Central memory CD8-positive, alpha-beta T cell (primary cell): ENCODE measurements at places on chromosomes 3 and 15.

- H3K4me3 ChIP-seq: no peak overlapping the region
- peaks cover 12% of the 10 kb centered on the region for H3K4me1 ChIP-seq
- no peaks in the 10 kb centered on the region for H3K27me3 ChIP-seq
- no peak overlapping the region for H3K27ac ChIP-seq
- peaks cover 7% of the 10 kb centered on the region for H3K36me3 ChIP-seq
- DNase-seq: no peak
Measured at GRCh38 chr3:11447584-11448200, 175.5 kb downstream of the ATG7 start.

- H3K4me1 ChIP-seq: no peaks in the 10 kb centered on the region
- H3K4me3 ChIP-seq: no peak overlapping the region
- H3K27me3 ChIP-seq: peaks cover 13% of the 10 kb centered on the region
- no peak overlapping the region for H3K27ac ChIP-seq
Measured at GRCh38 chr3:155634121-155634719, 110.7 kb downstream of the PLCH1 start.

GRCh38 chr3:42256135-42256819, 9.7 kb downstream of the CCK start:
- no peak for DNase-seq
- no peak overlapping the region for H3K4me3 ChIP-seq
- peaks cover 64% of the 10 kb centered on the region for H3K27me3 ChIP-seq
- H3K36me3 ChIP-seq: no peaks in the 10 kb centered on the region
- H3K27ac ChIP-seq: no peak overlapping the region
- H3K4me1 ChIP-seq: no peaks in the 10 kb centered on the region

DNA sequence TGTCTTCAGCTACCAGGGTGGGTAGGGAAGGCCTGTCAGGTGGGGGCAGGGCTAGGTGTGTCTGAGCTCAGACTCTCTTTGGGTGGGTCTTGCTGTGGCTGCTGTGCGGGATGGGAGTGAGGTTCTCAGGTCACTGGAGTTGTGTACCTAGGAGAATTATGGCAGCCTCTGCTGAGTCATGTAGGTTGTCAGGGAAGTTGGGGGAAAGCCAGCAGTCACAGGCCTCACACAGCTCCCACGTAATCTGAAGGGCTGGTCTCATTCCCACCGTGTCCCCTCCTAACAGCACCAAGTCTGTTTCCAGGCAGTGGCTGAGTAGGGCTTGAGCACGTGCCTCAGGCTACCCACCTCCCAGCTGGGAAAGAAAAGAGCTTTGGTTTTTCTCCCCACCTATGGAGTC, 67.0 kb downstream of the CHCHD4 start:
- no peak overlapping the region for H3K27ac ChIP-seq
- H3K4me3 ChIP-seq: no peak overlapping the region
- no peaks in the 10 kb centered on the region for H3K4me1 ChIP-seq

GRCh38 chr3:102034639-102035451, 185.5 kb downstream of the NFKBIZ start:
- no peaks in the 10 kb centered on the region for H3K27me3 ChIP-seq
- H3K4me1 ChIP-seq: no peaks in the 10 kb centered on the region
- no peak overlapping the region for H3K4me3 ChIP-seq

DNA sequence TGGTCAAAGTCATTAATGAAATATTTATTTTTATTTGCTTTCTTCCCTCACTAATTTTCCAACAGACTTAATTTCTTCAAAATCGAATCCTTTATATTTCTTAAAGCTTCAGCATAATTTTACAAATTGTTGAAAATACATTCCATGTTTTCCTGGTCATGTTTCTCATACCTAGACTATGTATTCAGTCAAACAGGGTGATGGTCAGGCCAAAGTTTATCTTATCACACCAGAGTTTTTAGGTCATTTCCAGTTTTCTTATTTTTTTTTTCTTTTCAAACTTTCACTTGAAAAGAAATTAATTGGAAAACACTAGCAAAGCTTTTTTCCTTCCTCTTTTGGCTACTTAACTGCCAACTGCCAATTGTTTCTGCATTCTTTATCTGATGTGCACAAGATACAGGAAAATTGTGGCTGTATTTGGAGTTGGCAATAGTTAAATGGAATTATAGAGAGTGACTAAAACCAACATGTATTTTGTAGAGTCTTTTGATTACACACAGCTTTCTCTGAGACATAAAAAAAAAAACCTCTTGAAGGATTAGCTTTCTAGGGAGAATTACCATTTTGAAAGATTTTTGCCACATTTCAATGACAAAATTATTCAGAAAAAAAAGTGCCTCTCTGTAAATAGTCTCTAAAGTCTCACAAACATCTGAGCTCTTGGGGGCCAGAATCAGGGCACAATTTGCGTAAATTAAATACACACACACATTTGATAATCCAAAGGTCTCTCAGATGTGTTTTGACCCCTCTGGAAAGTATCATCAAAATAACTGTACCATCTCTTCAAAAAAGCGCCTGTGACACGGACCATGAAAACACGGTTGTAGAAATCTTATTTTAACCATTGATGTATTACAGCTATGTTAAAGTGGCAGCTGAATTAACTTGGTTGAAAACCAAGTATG, 603.2 kb upstream of the KCNMB2 start:
- no peaks in the 10 kb centered on the region for H3K36me3 ChIP-seq
- no peaks in the 10 kb centered on the region for H3K4me1 ChIP-seq
- DNase-seq: no peak
- no peak overlapping the region for H3K27ac ChIP-seq
- no peaks in the 10 kb centered on the region for H3K27me3 ChIP-seq

GRCh38 chr3:141945726-141946485, 69.5 kb downstream of the ATP1B3 start:
- H3K4me3 ChIP-seq: no peak overlapping the region
- no peaks in the 10 kb centered on the region for H3K27me3 ChIP-seq

DNA sequence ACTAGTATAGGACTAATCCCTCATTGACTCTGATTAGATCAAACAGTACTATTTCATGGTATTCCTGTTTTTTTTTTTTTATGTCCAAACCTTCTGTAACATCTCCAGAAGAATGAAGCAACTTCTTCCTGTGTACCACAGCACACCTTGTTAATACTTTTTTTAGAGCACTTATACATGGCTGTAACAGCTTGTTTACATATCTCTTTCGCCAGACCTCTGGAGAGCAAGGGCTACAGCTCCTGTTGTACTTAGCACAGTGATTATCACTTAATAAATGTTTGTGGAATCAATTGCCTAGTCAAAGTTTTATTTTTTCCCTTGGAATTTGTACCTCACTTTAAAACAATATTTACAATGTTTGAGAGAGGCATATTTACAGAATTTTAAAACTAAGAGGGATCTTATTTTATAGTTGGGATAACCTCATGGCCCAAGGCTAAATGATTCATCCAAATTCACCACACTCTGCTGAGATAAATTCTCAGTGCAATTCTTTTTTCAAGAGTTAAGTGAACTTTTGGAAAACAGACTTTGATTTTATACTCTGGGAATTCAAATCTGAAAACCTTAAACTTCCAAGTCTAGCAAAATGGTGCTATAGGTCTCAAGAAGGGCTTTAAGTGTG, 9.2 kb upstream of the GATM start:
- no peaks in the 10 kb centered on the region for H3K36me3 ChIP-seq
- no peak overlapping the region for H3K27ac ChIP-seq
- no peak overlapping the region for H3K4me3 ChIP-seq
- H3K27me3 ChIP-seq: peaks cover 57% of the 10 kb centered on the region

- H3K4me1 ChIP-seq: no peaks in the 10 kb centered on the region
- peaks cover 11% of the 10 kb centered on the region for H3K27me3 ChIP-seq
- H3K36me3 ChIP-seq: peaks cover 2% of the 10 kb centered on the region
- DNase-seq: no peak
Measured at GRCh38 chr3:9241956-9242355, 7.5 kb downstream of the SRGAP3 start.

DNA sequence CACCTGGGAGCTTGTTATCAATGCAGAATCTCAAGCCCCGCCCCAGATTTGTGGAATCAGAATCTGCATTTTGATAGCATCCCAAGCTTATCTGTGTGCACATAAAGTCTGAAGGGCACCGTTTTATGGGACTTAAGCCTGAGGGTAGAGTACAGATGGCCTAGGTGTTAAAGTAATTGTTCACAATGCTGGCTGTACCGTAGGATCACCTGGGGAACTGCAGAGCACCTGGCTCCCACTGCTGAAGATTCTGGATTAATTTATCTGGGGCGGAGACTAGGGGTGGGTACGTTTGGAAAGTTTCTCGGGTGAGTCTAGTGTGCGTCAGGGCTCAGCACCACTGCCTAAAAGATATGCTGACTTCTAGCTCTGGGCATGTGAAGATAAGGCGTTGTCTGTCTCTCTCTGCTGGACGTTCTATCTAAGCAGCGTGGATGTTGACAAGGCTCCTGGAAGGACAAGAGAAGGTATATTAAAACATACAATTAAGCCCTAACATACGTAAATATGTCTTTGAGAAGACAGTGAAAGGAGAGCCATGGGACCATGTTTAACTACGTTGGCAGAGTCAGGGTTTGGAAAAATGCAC, 63.2 kb upstream of the RASGRP1 start:
- no peak overlapping the region for H3K27ac ChIP-seq
- no peak overlapping the region for H3K4me3 ChIP-seq
- no peaks in the 10 kb centered on the region for H3K36me3 ChIP-seq
- no peaks in the 10 kb centered on the region for H3K27me3 ChIP-seq
- no peak for DNase-seq
- peaks cover 34% of the 10 kb centered on the region for H3K4me1 ChIP-seq

- H3K36me3 ChIP-seq: peaks cover 5% of the 10 kb centered on the region
- no peak overlapping the region for H3K27ac ChIP-seq
- H3K4me3 ChIP-seq: no peak overlapping the region
Measured at GRCh38 chr3:88019024-88019423, 39.8 kb downstream of the CGGBP1 start.

DNA sequence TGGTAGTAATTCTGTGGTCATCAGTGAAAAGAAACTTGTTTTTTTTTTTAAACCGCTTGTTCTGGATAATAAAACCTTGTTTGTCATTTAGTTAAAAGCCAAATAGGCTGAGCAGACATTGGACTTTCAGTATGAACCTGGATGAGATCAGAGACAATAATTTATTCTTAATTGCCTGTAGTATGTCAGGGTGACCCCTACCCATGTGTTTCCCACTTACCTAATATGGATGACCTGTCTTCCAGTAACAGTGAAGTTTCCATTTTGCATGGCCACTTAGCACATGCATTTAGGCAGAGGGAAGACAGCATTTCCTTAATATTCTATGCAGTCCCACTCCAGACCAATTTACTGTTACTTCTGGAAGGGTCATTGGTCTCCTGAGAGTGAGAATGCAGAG, 87.6 kb upstream of the CFAP20DC start:
- H3K27ac ChIP-seq: no peak overlapping the region
- no peak overlapping the region for H3K4me3 ChIP-seq
- DNase-seq: no peak

DNA sequence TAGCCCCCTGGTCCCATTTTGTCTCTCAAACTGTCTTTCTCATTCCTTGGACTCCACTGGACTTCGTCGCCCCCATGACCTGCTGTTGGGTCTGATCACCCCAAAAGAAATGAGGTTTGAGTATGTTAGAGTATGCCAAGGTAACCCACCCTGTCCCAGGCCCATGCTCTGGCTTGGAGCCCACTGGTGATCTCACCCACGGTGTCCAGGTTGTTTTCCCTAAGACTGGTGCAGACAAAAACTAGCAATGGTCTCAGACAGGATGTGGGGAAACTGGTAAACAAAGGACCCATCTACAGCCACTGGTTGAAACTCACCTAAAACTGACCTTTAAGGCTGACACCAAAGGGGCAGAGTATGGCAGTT, 38.9 kb downstream of the EFCAB12 start:
- no peak for DNase-seq
- H3K4me3 ChIP-seq: no peak overlapping the region
- peaks cover 37% of the 10 kb centered on the region for H3K36me3 ChIP-seq
- no peaks in the 10 kb centered on the region for H3K4me1 ChIP-seq
- H3K27ac ChIP-seq: no peak overlapping the region

DNA sequence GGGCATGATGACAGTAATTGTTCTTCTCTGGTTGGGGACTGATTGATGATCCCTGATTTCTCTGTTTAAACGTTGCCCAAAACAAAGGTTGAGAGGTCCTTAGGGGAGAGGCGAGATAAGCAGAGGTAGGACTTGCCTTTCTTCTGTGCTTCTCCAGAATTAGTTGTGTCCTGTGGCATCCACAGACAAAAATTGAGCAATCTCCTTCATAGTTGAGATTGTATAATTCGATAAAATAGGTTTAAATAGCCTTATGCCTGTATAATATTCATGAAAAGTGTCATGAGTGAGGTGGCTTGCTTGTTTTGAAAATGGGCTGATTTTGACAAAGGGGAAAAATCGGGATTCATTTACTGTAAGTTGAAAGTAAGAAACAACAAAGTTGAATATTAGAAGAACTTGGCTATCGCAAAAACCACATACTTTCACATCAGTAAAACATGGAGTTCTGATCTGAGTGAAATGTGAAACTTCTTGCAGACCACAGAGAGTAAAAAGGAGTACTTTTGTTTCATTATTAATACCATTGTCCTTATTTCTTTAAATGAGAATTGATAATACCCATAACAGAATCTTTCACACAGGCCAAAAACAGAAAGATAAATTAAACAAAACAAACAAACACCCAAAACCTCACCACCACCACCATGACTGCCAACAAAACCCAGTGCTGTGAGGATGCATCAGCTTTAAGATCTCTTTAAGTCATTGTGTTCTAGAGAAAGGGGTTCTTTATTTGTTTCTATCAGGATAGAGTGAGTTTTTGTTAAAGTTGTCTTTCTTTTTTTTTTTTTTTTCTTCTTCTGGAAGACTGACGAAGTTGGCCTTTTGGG, 155.7 kb downstream of the LPP start:
- no peaks in the 10 kb centered on the region for H3K27me3 ChIP-seq
- peak overlapping the region; percentile 36 for H3K4me3 ChIP-seq
- H3K36me3 ChIP-seq: peaks cover 4% of the 10 kb centered on the region
- peak overlapping the region; percentile 77 for H3K27ac ChIP-seq
- H3K4me1 ChIP-seq: peaks cover 19% of the 10 kb centered on the region
- DNase-seq: no peak

DNA sequence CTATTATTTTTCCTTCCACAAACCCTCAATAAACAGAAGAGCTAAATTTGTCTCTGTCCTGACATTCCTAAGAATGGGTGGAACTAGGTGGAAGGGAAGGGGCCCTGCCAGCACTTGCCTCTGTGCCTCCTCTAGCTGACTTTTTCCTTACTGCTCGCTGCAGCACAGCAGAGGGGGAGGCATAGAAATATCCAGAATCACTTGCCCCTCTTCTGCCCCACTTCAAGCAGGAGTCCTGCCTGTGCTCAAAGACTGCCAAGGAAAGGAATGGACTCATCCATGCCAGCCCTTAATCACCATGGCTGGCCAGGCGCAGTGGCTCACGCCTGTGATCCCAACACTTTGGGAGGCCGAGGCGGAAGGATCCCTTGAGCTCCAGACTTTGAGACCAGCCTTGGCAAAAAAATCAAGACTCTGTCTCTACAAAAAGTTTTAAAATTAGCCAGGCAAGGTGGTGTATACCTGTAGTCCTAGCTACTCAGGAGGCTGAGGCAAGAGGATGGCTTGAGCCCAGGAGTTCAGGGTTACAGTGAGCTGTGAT, 51.8 kb downstream of the ADCY5 start:
- H3K36me3 ChIP-seq: peaks cover 2% of the 10 kb centered on the region
- H3K27ac ChIP-seq: no peak overlapping the region
- no peak overlapping the region for H3K4me3 ChIP-seq
- DNase-seq: no peak
- peaks cover 73% of the 10 kb centered on the region for H3K27me3 ChIP-seq

- peaks cover 2% of the 10 kb centered on the region for H3K36me3 ChIP-seq
- no peak overlapping the region for H3K4me3 ChIP-seq
- no peaks in the 10 kb centered on the region for H3K27me3 ChIP-seq
- peaks cover 20% of the 10 kb centered on the region for H3K4me1 ChIP-seq
Measured at GRCh38 chr3:38267662-38268061, 2.0 kb downstream of the SLC22A13 start.

GRCh38 chr3:24506966-24507775, 12.5 kb upstream of the THRB start:
- H3K27ac ChIP-seq: no peak overlapping the region
- no peak for DNase-seq
- H3K36me3 ChIP-seq: no peaks in the 10 kb centered on the region
- no peaks in the 10 kb centered on the region for H3K27me3 ChIP-seq
